Stomach (tissue), 19 donors: ENCODE measurements at places on chromosomes 16 and 17. TPM values are rescaled to one million over a fixed set of nuclear protein-coding genes. Genes with fewer than 3 reads are reported as not detected.

GRCh38 chr17:20008242-20009051 lies 712 bp upstream of the SPECC1 start:
- H3K27ac ChIP-seq = peak overlapping the region; percentile 80
- no peaks in the 10 kb centered on the region for H3K36me3 ChIP-seq
- no peaks in the 10 kb centered on the region for H3K27me3 ChIP-seq

DNA sequence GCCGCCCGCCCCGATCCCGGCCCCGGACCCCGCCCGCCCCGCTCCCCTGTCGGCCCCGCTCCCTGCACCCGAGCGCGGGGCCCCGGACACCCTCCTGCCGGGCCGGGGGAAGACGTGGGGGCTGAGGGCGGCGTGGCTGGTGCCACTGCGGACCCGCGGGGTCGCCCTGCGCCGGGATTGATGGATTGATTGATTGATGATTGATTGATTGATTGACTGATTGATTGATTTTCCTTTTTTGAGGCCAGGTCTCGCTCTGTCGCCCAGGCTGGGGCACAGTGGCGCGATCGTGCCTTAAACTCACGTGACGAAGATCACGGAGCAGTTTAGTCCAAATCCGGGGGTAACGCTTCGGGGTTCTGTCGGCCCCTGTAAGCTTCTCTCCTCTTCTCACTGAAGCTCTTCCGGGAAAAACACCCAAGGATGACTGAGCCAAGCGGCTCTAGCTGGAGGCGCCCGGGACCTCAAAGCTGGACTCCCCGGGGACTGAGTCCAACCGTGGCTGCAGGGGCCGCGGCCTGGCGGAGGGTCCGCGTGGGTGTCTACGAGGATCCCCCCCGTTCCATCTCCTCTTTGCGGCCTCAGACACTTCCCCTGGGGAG lies 40.2 kb upstream of the BHLHA9 start:
- peaks cover 43% of the 10 kb centered on the region for H3K4me1 ChIP-seq
- peak overlapping the region; percentile 68 for H3K4me3 ChIP-seq
- H3K27ac ChIP-seq = no peak overlapping the region
- no peaks in the 10 kb centered on the region for H3K36me3 ChIP-seq
- peaks cover 27% of the 10 kb centered on the region for H3K27me3 ChIP-seq

MYO18A gene
- polyA plus RNA-seq = 28.2 TPM

PKMYT1 gene
- polyA plus RNA-seq = 9.5 TPM

MYH13 gene
- 0.68 TPM for polyA plus RNA-seq

GRCh38 chr16:4315186-4316107 lies at the start of gene GLIS2:
Gene GLIS2 (plus strand): TSS chr16:4316067. CDS start chr16:4332281, 16,214 bp downstream.
- peak within 1 kb of the TSS; percentile 63 for H3K4me3 ChIP-seq
- peak; percentile 96 for DNase-seq
- H3K36me3 ChIP-seq = no peaks in the 10 kb centered on the region
- H3K4me1 ChIP-seq = peaks cover 59% of the 10 kb centered on the region

CCDC154 gene
- 3.1 TPM for polyA plus RNA-seq

- H3K4me3 ChIP-seq = no peak overlapping the region
- DNase-seq = no peak
- H3K27me3 ChIP-seq = no peaks in the 10 kb centered on the region
Observed at GRCh38 chr16:25893332-25893731, 201.6 kb downstream of the HS3ST4 start.

ATP2A1 gene
- 1.4 TPM for polyA plus RNA-seq

DNA sequence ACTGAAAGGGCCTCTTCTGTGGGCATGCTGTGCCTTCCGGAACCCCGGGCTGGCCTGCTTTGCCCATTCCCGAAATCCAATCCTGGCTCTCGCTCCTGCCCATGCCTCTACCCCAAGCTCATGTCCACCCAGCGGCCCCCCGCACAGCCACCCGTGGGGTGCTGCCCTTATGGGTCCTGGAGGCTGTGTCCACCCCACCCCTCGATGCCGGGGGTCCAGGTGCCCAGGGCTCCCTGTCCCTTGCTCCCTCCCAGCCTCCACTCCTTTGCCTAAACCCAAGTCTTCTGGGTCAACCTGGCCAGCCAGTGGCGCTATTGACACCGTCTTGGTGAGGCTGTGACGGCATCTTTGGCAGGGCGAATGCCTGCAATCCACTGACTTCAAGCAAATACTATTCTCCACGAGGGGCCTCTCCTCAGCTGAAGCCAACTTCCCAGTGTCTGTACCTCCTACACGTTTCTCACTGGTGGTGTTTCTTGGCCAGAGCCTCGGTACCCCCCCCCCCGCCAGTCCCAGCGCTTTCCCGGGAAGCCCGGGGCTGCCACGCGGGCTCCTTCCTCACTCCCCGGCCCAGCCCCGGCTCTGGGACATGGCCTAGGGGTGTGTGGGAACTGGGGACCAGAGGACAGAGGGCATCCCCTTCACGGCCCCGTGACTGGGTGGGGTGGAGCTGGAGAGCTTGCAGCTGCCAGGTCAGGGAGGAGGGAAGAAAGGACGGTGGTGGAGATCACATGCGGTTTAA lies 12.2 kb upstream of the DUS1L start:
- DNase-seq = peak; percentile 73
- H3K27ac ChIP-seq = no peak overlapping the region
- H3K4me1 ChIP-seq = no peaks in the 10 kb centered on the region

DNA sequence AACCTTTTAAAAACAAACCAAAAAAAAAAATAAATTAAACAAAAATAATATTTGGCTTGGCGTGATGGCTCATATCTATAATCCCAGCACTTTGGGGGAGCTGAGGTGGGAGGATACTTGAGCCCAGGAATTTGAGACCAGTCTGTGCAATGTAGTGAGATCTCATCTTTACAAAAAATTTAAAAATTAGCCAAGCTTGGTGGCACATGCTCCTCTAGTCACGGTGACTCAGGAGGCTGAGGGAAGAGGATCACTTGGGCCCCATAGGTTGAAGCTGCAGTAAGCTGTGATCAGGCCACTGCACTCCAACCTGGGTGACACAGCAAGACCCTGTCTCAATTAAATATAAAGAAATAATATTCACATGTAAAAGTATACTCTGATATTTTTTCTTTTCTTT lies 12.2 kb downstream of the GNGT2 start:
- H3K27me3 ChIP-seq = no peaks in the 10 kb centered on the region
- H3K4me1 ChIP-seq = peaks cover 10% of the 10 kb centered on the region
- no peak overlapping the region for H3K4me3 ChIP-seq
- no peak for DNase-seq

CNTNAP1 gene
- 2.7 TPM for polyA plus RNA-seq

GRCh38 chr16:72923757-72924156 lies 124.2 kb downstream of the ZFHX3 start:
- H3K27me3 ChIP-seq = no peaks in the 10 kb centered on the region
- peaks cover 63% of the 10 kb centered on the region for H3K4me1 ChIP-seq
- no peak for DNase-seq

NXPH3 gene
- 0.92 TPM for polyA plus RNA-seq

- H3K36me3 ChIP-seq = no peaks in the 10 kb centered on the region
- no peak overlapping the region for H3K4me3 ChIP-seq
- peaks cover 64% of the 10 kb centered on the region for H3K4me1 ChIP-seq
- peak; percentile 83 for DNase-seq
- H3K27me3 ChIP-seq = no peaks in the 10 kb centered on the region
- peak overlapping the region; percentile 90 for H3K27ac ChIP-seq
Observed at GRCh38 chr17:40547079-40547784, 18.0 kb downstream of the CCR7 start.

PRAC1 gene
- not detected for polyA plus RNA-seq

DNA sequence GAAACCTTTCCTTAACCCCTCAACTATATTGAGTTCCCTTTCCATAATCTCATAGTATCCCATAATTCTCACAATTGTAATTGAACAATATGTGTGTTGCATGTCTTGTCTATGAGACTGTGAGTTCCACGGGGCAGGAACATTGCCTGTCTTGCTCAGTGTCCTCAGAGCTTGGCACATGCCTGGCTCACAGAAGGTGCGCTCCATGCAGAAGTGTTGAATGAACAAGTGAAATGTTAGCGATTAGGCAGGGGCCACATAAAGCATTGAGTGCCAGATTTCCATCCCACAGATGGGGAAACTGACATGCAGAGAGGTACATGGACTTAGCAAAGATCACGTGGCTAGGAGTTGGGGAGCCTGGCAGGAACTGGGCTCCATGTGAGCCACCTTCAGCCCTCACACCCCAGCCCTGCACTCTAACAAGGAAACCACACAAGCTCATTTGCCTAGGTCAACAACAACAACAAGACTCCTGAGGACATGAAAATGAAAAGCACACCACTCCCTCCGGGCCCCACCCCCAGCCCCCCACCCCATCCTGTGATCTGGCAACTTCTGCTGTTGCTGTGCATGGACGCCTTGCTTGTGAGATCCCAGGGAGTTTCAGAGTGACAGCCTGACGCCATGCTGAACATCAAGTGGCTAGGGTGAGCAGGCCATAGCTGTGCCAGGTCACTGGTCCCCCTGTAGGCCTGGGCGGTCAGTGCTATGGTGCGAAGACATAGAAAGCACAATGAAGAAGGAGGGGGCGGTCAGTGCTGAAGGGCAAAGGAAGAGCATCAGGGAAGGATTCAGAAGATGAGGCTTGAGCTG lies 5.0 kb downstream of the PIK3R5 start:
- H3K36me3 ChIP-seq = no peaks in the 10 kb centered on the region
- peaks cover 5% of the 10 kb centered on the region for H3K27me3 ChIP-seq
- no peak overlapping the region for H3K27ac ChIP-seq
- H3K4me3 ChIP-seq = no peak overlapping the region
- DNase-seq = no peak

EPX gene
- polyA plus RNA-seq = not detected

GRCh38 chr16:61730997-61731396 lies 305.2 kb downstream of the CDH8 start:
- no peak overlapping the region for H3K4me3 ChIP-seq
- H3K36me3 ChIP-seq = no peaks in the 10 kb centered on the region
- H3K4me1 ChIP-seq = no peaks in the 10 kb centered on the region
- H3K27me3 ChIP-seq = no peaks in the 10 kb centered on the region

GSG1L gene
- not detected for polyA plus RNA-seq

DNA sequence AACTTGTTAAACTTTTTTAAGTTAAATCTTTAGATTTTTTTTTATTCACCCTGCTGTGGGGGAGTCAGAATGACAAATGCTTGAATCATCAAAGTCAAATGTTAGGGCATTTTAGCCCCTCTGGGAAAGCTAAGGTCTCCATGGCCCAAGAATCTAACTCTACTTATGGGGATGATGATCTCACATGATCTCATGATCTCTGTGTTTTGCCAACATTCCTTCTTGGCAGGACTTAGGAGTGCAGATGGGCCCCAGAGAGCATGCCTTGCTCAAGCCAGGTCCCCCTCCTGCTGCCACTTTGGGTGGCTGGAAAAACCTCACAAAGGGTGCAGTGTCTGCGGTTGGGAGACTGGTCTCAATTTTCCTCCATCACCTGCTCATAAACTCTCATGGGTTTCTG lies 108.6 kb downstream of the PRKCB start:
- no peak overlapping the region for H3K4me3 ChIP-seq
- H3K27ac ChIP-seq = no peak overlapping the region
- H3K4me1 ChIP-seq = peaks cover 4% of the 10 kb centered on the region

DNA sequence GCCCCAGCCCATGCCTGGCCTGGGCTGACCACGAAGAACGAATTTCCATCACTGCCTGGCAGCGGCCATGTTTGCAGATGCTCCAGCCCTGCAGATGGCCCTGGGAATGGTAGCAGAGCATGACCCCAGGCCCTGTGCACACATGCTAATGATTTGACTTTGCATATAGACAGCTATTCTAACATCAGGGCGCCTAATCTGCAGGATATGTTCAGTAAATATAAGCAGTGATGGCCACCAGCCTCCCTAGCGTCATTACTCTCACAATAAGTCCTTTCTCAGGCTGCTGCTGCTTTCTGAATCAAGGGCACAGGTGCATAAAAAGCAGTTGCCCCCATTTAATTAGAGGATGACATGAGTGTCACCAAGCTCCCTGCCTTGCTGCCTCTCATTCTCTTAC lies 24.2 kb downstream of the DNAH9 start:
- no peak overlapping the region for H3K4me3 ChIP-seq
- no peak for DNase-seq
- no peaks in the 10 kb centered on the region for H3K4me1 ChIP-seq
- no peaks in the 10 kb centered on the region for H3K27me3 ChIP-seq

DNA sequence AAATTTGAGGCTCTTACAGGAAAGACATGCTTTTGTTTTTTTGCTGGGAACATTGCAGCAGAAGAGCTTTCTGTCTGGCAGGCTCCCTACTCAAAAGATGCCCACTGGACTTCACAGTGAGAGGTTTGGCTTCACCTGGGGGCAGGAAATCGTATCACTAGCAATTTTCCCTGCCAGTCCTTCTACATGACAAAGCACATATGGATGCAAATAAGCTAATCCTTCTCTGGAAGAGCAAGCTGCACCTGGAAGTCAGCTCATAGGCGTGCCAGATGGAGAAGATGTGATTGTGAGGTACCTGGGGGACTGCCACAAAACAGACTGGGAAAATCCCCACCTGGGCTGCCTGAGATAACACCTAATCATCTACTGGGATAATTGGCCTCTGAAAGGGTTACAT lies 195.0 kb upstream of the CPHXL start:
- no peaks in the 10 kb centered on the region for H3K36me3 ChIP-seq
- H3K27me3 ChIP-seq = no peaks in the 10 kb centered on the region
- H3K4me1 ChIP-seq = no peaks in the 10 kb centered on the region

- peaks cover 16% of the 10 kb centered on the region for H3K4me1 ChIP-seq
- no peak overlapping the region for H3K27ac ChIP-seq
- DNase-seq = no peak
- no peak overlapping the region for H3K4me3 ChIP-seq
Observed at GRCh38 chr16:72009779-72010178, 1.2 kb downstream of the DHODH start.

SOX9 gene
- polyA plus RNA-seq = 10.5 TPM

- no peak overlapping the region for H3K27ac ChIP-seq
- H3K4me3 ChIP-seq = no peak overlapping the region
- peaks cover 50% of the 10 kb centered on the region for H3K36me3 ChIP-seq
- H3K27me3 ChIP-seq = no peaks in the 10 kb centered on the region
- H3K4me1 ChIP-seq = no peaks in the 10 kb centered on the region
- no peak for DNase-seq
Observed at GRCh38 chr16:19664166-19664565, 53.9 kb downstream of the KNOP1 start.

DNA sequence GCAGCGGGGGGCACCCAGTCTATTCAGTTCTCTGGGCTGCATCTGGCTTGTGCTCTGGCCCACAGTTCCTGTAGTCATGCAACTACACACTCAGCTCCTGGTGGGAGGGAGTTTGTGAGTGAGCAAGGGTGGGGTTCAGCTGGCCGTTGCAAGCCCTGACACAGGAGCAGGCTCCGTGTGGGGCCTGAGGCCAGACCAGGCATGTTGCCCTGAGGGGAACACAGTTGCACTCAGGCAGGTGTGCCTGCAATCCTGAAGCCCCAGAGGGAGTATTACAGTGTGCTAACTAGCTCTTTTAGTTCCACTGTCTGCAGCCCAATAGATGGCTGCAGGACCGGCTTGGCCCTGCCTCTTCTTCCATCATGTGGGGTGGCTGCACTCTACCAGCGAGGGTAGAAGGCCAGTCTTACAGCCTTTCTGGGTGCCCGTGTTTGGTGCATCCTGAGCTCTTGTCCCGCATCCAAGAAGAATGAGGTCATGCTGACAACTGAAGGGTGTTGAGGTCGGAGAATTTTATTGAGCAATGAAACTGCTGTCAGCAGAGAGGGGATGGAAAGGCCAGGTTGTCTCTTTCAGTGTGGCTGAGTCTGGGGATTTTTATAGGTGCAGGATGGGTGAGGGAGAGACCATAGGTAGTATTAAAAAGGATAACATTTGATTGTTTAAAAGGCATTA lies 49.9 kb upstream of the ELAC2 start:
- no peaks in the 10 kb centered on the region for H3K27me3 ChIP-seq
- H3K36me3 ChIP-seq = no peaks in the 10 kb centered on the region
- no peak overlapping the region for H3K4me3 ChIP-seq
- H3K27ac ChIP-seq = no peak overlapping the region

GRCh38 chr17:62085511-62086408 lies 20.7 kb upstream of the MED13 start:
- H3K27me3 ChIP-seq = no peaks in the 10 kb centered on the region
- H3K27ac ChIP-seq = no peak overlapping the region
- no peak overlapping the region for H3K4me3 ChIP-seq
- H3K4me1 ChIP-seq = peaks cover 10% of the 10 kb centered on the region
- no peaks in the 10 kb centered on the region for H3K36me3 ChIP-seq
- DNase-seq = no peak
